ENCODE measurements at places on chromosomes 11 and 22.

DNA sequence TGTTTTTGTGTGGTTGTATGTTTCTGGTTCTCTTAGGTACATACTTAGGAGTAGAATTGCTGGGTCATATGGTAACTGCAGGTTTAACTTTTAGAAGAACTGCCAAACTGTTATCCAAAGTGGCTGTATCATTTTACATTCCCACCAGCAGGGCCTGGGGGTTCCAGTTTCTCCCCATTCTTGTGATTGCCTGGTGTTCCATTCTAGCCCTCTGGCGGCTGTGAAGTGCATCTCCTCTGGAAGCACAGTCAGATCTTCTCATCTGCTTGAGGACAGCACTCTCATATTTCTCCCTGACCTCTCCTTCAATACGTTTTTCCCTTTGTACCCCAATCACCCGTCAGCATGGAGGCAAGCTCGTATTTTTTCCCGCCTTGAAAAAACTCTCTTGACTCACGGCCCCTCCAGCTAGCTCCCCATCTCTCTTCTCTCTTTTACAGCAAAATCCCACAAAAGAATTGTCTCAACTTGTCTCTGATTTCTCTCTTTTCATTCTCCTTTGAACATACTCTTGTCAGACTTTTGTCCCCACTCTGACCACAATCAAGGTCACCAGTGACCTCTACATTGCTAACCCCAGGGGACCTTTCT is 56.8 kb upstream of the THY1 start:
- DNase-seq: no peak

GRCh38 chr22:40436505-40437431 is 66.4 kb downstream of the SGSM3 start:
- DNase-seq: no peak

- DNase-seq: no peak
These were observed 701 bp downstream of the DIXDC1 start for GRCh38 chr11:111937844-111938243.

DNA sequence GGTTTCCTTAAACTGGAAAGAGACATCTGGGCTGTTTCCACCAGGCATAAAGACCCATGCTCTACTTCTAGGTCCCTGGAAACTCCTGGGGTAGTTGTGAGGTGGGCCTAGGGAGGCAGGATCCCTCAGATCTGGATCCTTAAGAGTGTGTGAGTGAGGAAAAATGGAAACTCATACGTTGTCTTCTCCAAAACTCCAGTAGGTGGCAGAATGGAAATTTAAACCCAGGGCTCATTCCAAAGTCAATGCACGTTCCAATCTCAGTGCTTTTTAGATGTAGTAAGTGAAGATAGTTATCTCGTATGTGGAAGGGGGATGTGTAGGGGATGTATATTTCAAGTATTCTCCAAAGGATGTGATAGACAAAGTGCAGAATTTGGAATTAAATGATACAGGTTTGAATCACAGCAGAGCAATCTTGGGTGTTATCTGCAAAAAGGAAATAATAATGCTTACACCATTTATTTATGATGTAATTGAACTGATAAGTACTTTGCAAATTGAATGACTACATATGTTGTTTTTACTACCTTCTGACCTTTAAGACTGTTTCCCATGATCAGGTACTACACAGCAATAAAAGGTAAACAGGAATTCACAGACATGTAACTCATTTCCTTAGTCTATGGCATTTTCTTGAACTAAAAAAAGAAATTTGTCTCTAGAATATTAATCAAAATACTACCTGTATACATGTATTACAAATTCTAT is 13.1 kb upstream of the MMP1 start:
- DNase-seq: no peak

DNA sequence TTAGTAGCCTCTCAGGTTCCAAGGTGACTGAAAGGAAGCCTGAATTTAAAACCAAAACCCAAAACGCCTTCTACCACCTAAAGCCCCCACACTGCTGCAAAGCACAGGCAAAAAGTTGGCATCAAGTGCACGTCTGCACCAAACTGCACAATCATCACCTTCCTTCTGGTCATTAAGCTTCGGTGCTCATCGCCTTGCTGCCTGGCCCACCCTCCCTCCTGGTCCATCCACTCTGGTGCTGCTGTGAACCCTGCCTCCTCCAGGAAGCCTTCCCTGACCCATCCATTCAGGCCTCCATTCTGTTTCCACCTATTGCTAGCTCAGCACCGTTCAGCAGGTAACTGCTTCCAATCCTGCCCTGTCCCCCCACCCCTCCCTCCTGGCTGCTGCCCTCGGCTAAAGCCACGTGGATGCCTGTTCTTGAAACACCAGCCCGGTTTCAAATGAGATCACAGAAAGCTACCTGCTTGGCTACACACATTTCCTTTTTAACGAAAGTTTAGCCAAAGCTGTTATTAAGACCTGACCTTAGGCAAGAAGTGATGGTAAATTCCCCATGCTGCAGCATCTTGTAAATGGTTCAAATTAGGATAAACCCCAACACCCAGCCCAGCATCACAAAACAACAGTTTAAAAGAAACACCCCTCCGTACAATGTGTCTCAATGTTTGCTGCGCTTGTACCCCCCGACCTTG is 53.8 kb upstream of the CD5 start:
- no peak for DNase-seq

- DNase-seq: no peak
These were observed 31.3 kb downstream of the ABCC8 start for GRCh38 chr11:17445240-17445795.

DNA sequence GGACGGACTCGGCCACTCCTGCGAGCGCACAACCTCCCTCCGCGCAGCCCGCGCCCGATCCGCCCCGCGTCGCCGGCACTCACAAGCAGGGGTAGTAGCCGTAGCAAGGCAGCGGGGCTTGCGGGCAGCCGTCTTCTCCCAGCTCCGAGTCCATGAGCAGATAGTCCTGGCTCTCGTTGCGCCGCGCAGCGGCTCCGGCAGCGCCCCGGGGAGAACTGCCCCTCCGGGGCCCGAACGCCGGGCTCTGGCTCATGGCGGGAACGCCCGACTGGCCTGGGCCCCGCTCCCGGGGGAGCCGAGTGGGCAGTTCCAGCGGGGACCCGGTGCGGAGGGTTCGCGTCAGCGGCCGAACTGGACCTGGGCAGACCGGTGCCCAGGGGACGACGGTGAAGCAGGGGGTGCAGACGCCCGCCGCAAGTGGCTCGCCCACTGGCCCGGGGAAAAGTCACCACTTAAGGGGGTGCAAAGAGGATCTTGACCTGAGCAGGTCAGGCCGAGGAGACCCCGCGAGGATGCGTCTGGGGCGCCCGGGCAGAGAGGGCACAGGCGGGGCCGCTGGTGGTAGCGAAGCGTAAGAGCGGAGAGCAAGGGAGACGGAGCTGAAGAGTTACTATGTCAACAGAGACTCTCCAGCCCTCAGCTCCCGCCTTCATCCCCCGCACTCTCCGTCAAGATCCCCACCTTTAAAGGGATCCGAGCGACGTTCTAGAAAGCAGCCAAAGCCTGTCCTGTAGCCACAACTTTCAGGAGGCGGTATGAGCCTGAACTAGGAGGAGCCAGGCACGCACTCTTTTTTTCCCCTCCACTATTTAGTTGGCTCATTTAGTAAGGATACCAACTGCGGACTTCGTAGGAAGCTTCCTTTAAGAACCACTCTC is at the start of gene TRPC6:
TSS of gene TRPC6 (minus strand) at position 757 of the 878 bp plus-strand sequence. CDS start at position 253, 504 bp downstream.
- DNase-seq: no peak

GRCh38 chr11:74102321-74102720 is 68.5 kb downstream of the C2CD3 start:
- no peak for DNase-seq

DNA sequence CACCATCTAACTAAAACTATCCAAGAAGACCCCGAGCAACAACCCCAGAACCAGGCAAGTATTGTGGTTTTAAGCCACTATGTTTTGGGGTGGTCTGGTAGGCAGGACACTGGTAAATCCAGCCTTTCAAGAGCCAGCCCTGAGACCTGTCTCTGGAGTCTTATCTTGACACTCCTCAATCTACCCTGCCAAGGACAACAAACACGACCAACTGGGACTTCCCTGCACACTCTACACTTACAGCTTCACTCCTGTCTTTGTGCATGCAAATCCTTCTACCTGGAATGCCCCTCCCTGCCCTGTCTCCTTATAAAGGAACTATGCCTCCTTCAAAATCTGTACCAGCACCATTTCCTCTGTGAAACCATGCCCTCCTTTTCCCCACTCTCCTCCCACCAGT is 107.3 kb downstream of the RPL27A start:
- no peak for DNase-seq

- no peak for DNase-seq
These were observed 3.8 kb downstream of the IFITM5 start for GRCh38 chr11:295351-296170.

- no peak for DNase-seq
These were observed 3.2 kb downstream of the DTX4 start for GRCh38 chr11:59175091-59175501.

DNA sequence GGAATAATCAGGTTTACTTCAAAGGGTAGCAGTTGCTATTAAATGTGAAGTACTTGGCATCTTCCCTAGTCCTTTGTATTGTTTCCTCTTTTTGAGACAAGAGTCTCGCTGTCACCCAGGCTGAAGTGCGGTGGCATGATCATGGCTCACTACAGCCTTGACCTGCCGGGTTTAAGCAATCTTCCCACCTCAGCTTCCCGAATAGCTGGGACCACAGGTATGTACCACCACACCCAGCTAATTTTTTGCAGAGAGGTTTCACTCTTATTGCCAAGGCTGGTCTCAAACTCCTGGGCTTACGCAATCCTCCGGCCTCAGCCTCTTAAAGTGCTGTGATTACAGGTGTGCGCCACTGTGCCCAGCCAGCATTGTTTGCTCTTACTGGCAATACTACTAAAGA is 36.2 kb upstream of the RAPSN start:
- no peak for DNase-seq

DNA sequence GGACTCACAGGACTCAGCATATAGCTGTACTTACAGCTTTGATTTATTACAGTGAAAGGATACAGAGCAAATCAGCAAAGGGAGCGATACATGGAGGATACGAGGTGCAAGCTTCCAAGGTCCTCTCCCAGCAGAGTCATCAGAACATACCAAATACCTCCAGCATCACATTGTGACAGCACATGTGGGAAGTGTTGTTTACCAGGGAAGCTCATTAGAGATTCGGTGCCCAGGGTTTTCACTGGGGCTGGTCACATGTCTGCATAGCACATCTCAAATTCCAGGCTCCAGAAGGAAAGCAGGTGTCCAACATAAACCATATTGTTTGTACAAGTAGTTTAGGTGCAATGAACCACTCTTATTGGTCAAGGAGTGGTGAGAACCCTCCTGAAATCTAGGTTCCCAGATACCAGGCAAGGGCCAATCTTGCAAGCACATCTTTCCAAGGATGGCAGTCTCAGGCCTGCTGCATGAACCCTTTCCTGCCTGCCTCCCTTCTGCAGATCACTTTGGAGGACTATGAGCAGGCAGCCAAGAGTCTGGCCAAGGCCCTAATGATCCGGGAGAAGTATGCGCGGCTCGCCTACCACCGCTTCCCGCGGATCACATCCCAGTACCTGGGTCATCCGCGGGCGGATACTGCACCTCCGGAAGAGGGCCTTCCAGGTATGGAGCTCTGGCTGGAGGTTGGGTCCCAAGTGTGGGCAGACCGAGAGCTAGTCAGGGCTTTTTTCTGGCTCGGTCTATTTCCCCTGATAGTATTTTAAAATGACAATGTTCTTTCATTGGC is 26.7 kb downstream of the AMPD3 start:
- DNase-seq: no peak

- DNase-seq: no peak
These were observed at the start of gene CAVIN3 for GRCh38 chr11:6320411-6321155. CAVIN3 (minus strand) TSS chr11:6320501; CDS start chr11:6320476, 25 bp downstream.

DNA sequence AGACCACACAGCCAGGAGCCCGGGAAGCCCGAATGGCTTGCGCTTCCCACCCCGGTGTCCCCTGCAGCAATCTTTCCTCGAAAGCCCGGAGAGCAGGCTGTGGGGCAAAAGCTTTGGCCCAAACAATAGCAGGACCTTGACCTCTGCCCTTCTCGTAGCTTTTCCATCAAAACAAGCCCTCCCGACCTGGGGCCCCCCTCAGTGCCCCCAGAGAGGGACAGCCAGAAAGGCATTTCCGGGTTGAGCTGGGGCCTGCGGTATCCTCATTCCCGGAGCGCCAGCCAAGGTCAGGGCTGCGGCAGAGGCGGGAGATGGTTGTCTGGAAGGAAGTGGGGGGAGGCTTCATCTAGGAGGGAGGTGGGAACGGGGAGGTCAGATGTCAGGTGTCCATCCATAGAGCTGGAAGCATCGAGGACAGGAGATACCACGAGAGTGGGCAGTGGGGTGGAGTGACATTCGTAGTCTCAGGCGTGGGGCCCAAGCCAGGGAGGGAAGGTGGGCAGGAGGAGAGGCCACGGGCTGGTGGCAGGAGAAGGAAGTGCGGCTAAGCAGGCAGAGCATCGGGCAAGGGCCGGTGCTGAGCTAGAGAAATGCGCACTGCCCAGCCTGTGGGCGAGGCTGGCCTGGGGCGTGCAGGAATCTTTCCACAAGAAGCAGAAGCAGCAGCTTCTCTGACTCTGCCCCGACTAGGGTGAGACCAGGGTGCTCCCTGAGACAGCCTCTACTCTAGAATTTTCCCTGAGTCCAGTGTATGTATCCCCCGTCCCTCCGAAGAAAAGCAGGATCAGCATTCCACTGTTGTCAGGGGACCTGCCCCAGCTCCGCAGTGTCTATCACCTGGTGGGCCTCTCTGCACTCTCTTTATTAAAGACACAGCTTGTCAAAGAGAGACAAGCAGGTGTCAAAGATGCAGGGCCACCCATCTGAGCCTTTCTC is 14.3 kb downstream of the PDGFB start:
- DNase-seq: no peak

- no peak for DNase-seq
These were observed 36.9 kb downstream of the PACS1 start for GRCh38 chr11:66106786-66107599.

Measured in non-pigmented ciliary epithelial cell (primary cell).